ENCODE measurements at places on chromosomes 11 and 22.

GRCh38 chr22:30652852-30653251, 14.8 kb downstream of the DUSP18 start:
- no peak for DNase-seq

DNA sequence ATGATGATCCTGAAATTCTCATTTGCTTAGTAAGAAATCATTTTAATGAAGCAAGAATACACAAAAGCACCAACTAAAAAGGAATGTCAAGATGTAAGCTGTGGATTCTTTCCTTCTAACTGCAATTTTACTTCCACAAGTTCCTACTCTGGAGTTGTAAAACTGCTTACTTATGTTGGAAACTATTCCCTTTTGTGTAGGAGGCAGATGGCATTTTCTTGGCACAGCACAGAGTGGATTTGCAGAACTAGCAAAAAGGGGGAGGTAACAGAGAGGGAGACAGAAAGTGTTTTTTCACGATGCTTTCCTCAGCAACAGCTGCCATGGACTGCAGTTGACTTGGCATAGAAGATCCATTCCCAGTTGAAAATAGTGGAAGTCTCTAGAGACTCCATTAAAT, 1112.0 kb upstream of the RAG2 start:
- DNase-seq: no peak

GRCh38 chr11:83280256-83280655, 5.9 kb downstream of the CCDC90B start:
- no peak for DNase-seq

DNA sequence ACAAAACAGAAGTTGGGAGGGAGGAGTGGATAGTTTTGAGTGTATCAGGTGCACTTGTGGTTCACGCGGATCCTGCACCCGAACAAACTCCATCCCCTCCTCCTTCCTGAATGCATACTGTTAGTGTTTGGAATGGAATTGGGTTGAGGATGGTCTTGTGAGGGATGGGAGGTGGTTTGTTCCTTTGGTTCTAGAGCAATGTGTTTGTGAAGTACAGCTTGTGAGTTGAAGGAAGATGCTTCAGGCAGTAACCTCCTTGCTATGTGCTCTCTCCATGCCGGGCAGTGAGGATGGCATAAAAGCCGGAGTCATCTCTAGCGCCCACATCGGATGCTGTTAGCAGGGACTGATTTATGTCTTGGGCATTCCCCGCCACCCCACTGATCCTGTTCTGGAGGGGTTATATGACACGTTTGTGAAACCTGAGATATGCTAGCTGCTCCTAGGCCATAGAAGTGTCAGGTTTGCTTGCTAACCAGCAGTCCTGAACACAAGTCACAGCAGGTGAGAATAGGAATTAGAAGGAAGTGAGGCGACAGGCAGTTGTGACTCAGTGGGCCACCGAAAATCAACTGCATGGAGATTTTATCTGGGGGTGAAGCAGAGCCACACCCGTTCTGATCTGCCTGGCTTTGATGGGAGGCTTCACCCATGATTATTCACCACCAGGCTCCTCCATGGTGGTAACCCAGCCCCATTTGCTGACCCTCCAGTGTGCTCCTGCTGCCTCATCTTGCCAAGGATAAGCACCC, 2.2 kb downstream of the BCR start:
- DNase-seq: peak; percentile 66

GRCh38 chr11:10540546-10540914, 457 bp downstream of the RNF141 start:
- no peak for DNase-seq

DNA sequence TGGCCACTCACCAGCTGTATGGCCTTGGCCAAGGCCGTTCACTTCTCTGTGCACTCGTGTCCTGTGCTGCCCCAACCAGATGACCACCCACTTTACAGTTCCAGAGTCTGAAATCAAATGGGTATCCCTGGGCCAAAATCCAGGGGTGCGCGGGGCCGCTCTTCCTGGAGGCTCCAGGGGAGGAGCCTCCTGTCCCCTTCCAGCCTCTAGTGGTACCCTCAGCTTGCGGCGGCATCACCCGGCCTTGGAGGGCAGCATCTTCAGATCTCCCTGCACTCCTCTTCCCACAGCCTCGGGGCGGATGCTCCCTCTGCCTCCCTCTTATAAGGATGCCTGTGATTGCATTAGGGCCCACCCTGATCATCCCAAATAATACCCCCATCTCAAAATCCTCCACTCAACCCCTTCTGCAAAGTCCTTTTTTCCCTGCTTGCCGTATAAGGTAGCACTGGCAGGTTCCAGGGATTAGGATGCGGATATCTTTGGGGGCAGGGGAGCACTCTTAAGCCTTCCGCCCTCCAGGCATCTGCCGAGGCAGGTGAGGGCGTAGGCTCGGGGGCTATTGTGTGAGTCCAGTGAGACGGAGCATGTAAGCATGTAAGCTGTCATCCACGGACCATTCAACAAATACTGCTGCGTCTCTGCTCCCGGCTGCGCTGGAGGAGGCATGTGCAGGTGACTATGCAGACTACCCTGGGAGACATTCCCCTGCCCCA, 24.4 kb upstream of the SHISAL1 start:
- no peak for DNase-seq

- no peak for DNase-seq
These were observed 1429.3 kb downstream of the BRD1 start for GRCh38 chr22:48398181-48398905.

- DNase-seq: no peak
These were observed 54.1 kb upstream of the SLC25A1 start for GRCh38 chr22:19232623-19233022.

- no peak for DNase-seq
These were observed 365.5 kb downstream of the MIAT start for GRCh38 chr22:27022896-27023361.

DNA sequence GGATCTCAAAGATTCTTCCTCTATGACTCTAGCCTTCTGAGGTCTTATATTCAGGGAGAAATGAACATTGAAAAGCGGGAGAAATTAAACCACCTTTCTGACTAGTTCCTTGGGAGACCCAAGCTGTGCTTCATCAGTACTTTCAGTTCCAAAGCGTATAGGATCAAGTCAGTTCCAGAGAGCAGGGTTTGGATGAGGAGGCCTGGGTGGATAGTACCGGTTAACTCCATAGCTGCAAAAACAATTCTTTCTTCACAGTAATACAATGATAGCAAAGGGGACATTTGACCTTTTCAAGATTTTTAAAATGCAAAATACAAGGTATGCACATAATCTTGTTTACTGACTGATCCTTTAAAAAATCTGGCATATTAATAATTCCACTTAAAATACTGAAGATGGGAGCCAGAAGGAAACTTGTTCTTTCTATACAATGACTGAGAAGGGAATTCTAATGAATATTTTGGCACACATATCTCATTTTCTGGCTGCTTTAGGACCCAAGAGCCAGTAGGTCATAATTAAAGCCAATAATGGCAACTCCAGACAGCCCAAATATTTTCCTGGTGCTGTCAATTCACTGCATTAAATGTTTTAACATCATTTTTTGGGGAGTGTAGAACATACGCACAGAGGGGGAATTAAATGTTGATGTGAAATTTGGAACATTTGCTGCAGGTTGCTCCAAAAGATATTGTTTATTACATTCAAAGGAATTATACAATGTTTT, 16.0 kb downstream of the ADM start:
- no peak for DNase-seq

GRCh38 chr22:36385491-36386350, 2.0 kb downstream of the MYH9 start:
- peak; percentile 72 for DNase-seq

DNA sequence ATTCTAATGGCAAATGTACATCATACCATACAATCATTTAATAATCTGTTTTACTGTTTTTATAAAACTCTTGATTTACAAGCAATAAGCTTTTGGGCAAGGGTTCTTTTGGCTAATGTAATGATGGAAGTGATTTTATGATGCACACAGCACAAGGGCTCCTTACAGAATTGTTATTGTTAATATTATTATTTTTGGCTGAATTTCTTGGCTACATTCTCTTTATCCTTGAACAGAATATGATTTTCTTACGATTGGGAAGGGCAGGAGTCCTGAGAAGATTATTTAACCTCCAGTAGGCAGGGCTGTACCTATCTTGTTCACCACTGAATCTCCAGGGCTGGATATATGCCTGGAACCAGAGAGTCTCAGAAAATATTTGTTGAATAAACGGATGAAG, 70.4 kb upstream of the ARHGAP20 start:
- no peak for DNase-seq

GRCh38 chr11:111659201-111660115, 57.2 kb downstream of the SIK2 start:
- no peak for DNase-seq

DNA sequence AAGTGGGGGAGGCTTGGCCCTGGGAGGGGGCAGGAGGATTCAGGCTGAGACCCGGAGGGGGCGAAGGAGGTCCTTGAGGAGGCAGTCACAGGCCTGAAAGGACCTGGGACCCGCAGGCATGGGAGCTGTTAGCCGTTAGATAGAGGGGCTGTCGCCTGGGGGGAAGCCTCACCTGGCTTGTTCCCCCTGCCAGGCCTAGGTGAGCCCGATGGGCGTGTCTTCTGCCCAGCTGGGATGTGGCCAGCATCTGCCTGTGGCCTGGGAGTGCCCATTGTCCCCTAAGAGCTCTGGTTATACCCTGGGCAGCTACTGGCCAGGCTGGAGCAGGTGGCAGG, 1.8 kb upstream of the DUSP8 start:
- DNase-seq: no peak

Measured in stimulated activated naive B cell treated with anti-CD40 and anti-IgM and Interleukin-4, amounts not matched to agents 10 μg/mL and 1 μg/mL and 100 μg/mL, for 72 hours (primary cell).